HS-5 (cell line): ENCODE measurements at places on chromosomes 2 and 18.

GRCh38 chr2:37877457-37878315 lies 47.4 kb upstream of the RMDN2 start:
- DNase-seq: peak; percentile 49

DNA sequence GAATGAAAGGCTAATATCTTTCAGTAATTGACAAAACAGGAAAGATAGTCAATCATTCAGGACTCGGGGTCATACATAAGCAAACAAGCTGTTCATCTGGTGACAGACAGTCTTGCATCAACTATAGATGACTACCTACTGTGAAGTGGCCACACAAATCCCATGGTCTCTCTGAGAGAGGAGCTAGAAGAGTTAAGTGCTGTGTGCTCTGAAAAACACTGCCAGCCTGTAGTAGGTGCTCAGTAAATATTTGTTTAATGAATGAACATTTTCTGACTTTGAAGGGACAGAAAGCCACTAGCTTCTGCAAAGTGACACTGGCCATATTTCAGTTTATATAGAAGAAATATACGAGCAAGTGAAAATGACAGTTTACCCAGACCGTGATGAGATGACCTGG lies 184.0 kb upstream of the CHAC2 start:
- no peak for DNase-seq

DNA sequence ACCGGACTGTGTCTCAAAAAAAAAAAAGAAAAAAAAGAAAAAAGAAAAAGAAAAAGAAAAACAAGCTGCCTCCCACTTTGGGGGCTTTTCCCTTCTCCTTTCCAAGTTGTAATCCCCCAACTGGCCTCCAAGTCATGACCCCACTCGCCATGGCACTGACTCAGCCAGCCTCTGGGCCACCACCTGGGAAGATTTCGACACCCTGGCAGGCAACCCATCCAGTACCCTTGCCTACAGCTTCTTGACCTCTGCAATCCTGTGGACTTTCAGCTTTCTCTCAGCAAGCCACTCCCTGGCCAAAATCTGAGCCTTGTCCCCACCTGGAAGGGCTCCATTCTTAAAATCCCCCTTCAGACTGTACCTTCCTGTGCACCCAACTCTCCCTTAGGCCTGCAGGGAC lies 22.3 kb upstream of the FOSL2 start:
- no peak for DNase-seq

GRCh38 chr2:196479350-196479749 lies 160.2 kb upstream of the CCDC150 start:
- DNase-seq: peak; percentile 59

DNA sequence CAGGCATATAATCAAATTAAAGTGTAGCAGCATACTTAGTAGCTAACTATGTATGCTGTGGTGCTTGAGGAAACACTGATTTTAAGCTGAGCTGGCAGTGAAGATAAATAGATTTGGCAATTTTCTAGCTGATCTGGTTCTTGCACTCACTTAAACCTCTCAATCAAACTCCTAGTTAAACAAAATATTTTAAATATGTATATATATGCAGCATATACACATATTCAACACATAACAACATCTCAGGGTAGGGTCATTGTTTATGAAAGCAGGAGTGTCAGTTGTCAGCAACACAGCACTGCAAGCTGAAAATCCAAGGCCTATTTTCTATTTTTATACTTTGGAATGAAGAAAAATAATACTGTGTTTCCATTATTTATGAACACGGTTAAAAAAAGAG lies 10.4 kb upstream of the FSHR start:
- no peak for DNase-seq

DNA sequence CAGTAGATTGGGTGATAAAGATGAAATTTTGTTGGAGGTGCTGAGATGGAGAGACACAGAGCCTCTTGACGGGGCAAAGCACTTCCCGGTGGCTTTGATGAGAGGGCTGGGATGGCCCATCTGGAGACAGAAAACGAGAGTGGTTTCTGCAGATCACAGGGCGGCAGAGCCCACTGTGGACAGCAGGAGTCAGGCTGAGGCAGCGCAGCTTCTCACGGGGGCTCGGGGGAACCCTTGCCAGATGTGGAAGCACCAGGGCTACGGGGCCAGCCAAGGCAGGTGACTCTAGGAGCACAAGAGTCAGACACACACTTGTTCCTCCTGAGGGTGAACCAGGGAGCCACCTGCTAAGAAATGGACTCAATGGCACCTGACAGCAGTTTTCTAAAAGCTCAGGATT lies 78.5 kb downstream of the TPO start:
- DNase-seq: no peak

- DNase-seq: no peak
Observed at GRCh38 chr2:208092093-208092832, 32.1 kb downstream of the CRYGD start.

- DNase-seq: no peak
Observed at GRCh38 chr2:222477962-222478608, 53.7 kb downstream of the SGPP2 start.

- no peak for DNase-seq
Observed at GRCh38 chr2:135299658-135300244, 231.3 kb downstream of the ZRANB3 start.

DNA sequence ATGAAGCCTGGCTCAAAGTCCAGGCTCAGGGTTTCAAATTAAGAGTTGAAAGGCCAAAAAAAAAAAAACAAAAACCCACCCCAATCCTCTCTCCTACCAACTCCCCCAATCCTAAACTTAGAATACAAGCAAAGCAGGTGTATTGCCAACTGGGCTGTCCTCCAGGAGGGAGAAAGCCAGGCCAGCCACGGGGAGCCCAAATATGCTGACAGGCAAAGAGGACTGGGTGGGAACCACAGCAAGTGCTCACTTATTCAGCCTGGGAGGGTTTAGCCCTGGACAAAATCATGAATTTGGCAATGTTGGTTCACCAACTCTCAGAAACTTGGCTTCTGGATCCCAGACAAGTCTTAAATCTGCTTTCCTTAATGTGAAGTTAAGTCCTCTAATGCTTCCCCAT lies 36.5 kb downstream of the GKN2 start:
- DNase-seq: no peak

DNA sequence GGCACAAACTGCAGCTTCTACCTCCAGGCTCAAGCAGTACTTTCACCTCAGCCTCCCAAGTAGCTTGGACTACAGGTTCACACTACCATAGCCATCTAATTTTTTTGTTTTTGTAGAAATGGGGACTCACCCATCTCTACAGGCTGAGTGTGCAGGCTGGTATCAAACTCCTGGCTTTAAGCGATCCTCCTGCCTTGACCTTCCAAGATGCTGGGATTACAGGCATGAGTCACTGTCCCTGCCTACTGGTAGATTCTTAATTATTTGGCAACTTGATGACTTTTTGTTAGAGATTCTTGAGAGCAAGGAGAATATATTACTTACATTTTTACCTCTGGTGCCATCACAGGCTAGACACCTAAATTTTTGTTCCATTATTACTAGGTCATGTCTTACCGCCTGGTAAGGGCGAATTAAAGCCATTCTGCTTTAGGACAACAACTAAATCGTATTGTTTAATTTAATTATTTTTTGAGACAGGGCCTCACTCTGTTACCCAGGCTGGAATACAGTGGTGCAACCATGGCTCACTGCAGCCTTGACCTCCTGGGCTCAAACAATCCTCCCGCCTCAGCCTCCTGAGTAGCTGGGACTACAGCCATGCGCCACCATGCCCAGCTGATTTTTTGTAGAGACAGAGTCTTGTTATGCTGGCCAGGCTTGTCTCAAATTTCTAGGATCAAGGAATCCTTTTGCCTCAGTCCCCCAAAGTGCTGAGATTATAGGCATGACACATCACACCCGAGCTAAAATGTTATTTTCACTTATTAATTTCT lies 15.7 kb downstream of the DYNC1I2 start:
- no peak for DNase-seq

DNA sequence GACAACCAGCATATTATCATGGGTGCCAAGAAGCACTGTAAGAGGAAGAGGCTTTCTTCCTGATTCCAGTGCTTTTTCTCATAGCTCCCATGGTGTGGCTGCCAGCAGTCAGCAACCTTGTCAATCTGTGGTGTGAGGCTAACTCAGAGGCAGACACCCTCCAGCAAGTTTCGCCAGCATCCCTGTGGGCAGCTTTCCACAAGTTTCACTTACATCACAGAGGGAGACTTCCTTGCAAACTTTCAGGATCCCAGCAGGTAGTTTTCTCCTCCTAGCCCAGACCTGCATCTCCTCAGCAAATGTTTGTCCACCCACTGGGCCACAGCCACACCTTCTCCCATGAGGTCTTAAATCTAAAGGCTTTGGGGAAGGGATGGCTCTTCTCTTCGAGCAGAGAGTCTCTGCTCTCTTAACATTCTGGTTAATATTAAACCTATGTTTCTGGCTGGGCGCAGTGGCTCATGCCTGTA lies 9.1 kb downstream of the DNAH7 start:
- no peak for DNase-seq

DNA sequence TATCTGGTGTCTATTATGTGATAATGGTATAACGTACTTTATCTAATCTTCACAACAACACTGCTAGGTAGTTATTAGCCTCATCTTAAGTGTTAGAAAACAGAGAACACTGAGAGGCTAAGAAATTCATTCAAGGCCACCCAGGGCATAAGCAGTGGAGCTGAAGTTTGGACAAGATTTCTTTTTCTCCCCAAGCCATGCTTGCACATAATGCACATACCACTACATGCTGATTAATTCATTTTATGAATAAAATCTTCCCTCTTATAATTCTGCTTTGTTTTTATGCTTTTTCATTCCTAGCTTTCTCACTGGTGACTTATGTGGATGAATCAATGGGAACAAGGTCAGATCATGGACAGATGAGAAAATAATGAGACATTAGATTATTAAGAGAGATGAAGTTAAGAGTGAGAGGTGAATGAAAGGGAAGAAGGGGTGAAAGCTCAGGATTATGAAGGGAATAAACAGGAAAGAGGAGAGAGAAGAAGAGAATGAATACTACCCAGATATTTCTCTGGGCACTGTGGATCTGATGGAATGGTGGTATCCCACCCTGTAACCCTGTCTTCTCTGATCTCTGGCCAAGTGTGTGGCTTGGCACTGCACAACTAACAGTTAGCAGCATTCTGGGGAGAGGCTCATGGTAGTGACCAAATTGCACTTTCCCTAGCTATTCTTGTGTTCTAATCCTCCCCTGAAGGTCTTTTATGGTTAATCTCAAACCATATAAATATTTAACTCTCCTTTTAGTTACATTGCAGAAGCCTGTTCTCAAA lies 17.7 kb upstream of the GALNT3 start:
- DNase-seq: no peak

DNA sequence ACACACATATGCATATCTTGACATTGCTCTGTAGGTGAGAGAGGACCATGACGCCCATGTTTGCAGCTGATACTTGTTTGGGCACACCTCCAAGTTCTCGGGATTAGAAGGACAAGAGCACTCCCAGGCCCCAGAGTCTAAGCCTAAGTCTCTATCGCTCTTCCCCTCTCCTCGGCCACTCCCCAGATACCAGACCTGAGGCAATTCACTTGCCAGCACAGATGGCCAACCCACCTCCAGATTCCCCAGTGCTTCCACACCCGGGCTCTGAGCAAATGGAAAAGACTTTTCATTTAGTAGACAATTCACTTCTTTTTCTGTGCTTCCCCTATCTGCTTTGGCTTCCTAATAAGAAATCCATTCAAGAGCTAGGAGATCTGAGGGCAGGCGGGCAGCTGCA lies 32.9 kb downstream of the EHD3 start:
- DNase-seq: no peak

GRCh38 chr18:30234755-30235154 lies 807.8 kb downstream of the DSC3 start:
- no peak for DNase-seq

DNA sequence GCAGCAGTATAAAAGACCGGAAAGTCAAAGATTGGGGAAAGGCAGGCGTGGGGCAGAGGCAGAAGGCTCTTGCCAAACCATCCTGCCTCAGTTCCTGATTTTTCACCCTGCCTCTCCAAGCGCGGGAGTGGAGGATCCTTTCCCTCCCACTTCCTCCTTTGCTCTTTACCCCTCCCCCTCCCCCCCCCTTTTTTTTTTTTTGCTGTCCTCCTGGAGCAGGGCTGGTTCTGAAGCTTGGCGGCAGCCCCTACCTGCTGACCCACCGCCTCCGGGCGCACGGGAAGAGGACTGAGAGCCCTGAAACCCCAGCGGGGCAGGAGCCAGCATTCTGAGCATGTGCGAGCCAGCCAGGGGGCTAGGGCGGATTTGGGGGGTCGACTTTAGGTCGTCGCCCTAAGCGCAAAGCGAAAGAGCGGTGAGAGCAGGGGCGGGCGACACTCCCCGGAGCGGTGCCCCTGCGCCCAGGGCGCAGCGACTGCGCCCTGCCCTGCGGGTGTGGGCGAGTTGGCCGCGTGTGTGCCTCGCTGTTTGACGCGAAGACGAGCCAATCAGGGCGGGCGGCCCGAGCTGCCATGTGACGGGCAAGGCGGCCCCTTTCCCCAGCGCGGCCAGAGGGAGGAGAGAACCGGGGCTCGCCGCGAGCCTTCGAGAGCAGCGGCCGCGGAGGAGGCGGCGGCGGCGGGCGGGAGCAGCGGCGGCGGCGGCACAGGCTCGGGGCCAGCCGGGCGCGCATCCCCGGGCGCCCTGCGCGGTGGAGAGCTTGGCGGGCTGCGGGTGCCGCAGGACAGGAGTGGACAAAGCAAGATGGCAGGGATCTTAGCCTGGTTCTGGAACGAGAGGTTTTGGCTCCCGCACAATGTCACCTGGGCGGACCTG lies at the start of gene CERS6:
CERS6 (plus strand) TSS at position 628 of the 876 bp plus-strand sequence; CDS start at position 805, 177 bp downstream.
- DNase-seq: peak; percentile 55

DNA sequence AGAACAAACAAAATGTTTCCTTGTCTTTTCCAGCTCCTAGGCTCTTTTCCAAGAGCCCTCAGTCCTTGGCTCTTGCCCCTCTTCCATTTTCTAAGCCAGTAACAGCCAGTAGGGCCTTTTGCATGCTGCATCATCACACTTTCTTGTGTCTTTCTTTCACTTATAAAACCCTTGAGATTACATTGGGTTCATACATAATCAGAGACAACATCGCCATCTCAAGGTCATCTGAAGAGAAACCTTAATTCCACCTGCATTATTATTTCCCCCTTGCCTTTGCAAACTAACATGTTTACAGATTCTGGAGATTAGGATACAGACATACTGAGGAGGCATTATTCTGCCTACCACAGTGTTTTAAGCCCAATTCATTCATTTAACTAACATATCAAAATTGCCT lies 697.3 kb downstream of the TRIB2 start:
- no peak for DNase-seq

GRCh38 chr2:45681675-45682074 lies 30.2 kb downstream of the PRKCE start:
- DNase-seq: peak; percentile 60

- no peak for DNase-seq
Observed at GRCh38 chr2:69026026-69026425, 13.0 kb downstream of the ANTXR1 start.

GRCh38 chr2:6224267-6224666 lies 532.1 kb downstream of the SOX11 start:
- DNase-seq: no peak

GRCh38 chr2:218436992-218437391 lies 18.1 kb downstream of the VIL1 start:
- no peak for DNase-seq

DNA sequence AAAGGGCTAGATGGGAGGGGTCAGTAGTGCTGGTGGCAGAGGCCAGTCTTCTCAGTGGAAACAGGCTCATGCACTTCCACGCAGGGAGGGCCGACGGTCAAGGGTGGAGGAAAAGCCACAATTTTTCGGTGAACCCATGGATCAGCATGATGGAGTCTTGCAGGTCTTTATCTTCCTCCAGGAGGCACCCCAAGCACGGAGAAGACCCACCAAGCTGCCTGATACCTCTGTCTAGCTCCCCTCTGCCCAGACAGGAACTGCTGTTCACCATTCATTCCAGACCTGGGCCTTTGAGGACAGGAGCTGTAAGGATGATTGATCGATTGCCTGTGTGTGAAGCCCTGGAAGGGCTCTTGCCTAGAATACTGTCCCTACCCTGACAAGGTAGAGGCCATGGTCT lies 2.8 kb upstream of the LRRFIP1 start:
- no peak for DNase-seq

GRCh38 chr2:43269706-43270105 lies 43.3 kb upstream of the ZFP36L2 start:
- DNase-seq: peak; percentile 23
